ENCODE measurements at places on chromosomes 4 and X.

DNA sequence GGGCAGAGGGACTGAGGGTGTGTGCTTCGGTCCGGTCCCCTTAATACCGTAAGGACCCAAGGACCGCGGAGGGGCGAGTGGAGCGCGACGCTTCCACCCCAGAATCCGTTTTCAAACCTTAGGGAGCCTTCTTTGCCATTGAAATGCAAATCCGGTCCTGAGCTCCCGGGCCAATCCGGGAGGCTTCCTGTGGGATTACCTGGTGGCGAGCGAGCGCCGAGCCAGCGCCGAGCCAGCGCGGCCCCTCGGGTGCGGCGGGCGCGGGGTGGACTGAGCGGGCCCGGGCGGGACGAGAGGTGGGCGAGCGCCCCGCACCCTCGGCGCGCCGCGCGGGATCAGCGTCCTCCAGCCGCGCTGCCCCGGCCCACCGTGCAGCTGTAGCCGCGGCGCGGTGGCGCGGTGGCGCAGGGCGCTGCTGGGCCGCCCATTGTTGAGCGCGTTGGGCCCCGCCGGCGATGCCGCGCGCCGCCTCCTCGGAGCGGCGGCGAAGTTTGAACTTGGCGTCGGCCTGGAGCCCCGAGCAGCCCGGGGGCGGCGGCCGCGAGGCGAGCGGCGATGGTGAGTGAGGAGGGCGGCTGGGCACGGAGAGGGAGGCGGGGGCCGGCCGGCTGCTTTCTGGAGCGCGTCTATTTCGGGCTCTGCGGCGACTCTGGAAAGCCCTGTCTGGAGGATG, 208.7 kb downstream of the SOWAHB start:
- no peak for DNase-seq

GRCh38 chr4:74368596-74368995, 3.7 kb downstream of the EREG start:
- no peak for DNase-seq

- DNase-seq = no peak
These were observed 426.6 kb downstream of the ARHGAP24 start for GRCh38 chr4:85901500-85901899.

GRCh38 chr4:4693258-4693657, 151.4 kb upstream of the STX18 start:
- DNase-seq = no peak

DNA sequence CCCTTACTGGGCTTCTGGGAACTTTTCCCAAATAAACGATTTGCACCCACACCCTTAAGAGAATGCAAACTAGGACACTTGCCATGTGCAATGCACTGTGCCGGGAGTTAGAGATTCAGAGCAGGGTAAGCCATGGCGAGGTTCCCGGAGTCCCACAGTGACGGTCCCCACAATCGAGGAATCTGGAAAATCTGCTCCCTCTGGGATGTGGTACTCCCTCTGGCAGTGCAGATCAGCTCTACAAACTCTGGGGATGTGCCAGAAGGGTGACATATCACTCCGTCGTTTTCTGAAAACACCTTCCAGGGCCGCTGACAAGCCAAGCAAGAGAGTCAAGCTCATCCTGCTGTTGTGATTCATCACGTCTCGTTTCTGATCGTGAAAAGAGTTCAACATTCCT, 537.5 kb downstream of the BCOR start:
- no peak for DNase-seq

Measured in breast epithelium (tissue), 4 donors.